ENCODE measurements at places on chromosomes 2 and 18.

- no peak for DNase-seq
These were observed 326.5 kb upstream of the THUMPD2 start for GRCh38 chr2:40105593-40105992.

- peak; percentile 66 for DNase-seq
These were observed 93.5 kb upstream of the ITGB6 start for GRCh38 chr2:160293391-160294091.

DNA sequence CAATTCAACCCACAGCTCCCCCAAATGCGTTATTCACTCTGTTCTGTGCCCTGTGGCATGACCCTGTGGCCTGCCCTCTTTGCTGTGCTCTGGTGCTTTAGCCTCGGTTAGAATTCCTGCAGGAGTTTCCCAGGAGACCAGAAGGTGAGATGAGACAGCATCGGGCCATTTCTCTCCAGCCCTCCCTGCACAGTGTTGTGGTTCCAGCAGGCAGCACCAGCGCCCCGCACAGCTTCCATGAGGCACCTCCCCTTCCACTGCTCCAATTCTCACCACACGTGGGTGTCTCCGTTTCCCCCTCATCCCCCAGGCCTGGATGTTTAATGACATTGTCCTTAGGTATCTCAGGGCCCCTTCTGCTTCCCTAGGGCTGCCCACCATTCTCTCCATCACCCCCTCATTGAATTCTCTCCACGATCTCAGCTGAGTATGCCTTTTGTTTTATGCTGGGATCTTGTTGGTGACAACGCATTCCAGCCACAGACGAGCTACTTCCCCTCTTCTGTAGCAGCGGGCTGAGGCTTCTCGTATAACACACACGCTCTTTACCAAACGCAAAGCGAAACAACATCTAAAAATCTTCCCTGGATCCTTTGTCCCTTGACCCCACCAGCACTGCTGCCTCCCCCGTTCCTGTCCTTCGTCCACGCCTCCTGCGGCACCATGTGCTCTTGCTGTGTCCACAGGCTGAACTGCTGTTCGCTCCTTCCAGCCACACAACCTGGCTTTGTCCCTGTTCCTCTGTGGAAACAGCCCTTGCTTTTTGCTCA, 35.1 kb downstream of the ACKR3 start:
- DNase-seq, result no peak

DNA sequence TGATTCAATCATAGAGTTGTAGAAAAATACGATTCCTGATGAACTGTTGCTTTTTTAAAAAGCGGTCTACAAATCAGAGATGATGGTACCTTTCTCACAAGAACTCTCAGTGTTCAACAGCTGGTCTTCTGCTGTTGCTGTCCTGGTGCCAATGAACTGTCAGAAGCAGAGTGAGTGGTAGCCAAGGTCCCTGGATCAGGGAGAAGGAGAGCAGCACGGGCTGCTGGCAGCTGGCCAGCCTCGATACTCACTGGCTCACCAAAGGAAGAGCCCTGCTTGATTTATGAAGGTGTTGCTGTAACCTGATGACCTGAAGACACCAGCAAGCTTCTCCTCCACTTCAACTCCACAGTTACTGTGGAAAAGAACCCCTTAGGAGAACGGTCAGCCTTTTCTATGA, 300.8 kb upstream of the SOX11 start:
- peak; percentile 86 for DNase-seq

DNA sequence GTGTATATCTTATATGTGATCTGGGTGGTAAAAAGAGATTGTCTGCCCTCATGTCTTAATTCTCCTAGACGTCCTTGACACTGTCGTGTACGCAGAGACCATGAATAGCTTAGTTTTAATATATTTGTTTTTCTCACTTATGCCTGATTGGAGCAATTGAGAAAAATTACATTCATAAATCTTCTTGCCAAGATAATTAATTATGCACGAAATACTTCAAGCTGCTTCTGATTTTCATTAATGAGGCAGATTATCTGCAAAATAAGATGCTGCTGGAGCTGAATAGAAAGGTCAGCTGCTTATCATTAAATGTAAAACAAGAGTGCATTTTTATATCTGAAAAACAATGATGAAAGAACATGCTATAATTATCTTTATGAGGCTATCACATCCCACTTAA, 95.9 kb downstream of the CCDC141 start:
- no peak for DNase-seq

DNA sequence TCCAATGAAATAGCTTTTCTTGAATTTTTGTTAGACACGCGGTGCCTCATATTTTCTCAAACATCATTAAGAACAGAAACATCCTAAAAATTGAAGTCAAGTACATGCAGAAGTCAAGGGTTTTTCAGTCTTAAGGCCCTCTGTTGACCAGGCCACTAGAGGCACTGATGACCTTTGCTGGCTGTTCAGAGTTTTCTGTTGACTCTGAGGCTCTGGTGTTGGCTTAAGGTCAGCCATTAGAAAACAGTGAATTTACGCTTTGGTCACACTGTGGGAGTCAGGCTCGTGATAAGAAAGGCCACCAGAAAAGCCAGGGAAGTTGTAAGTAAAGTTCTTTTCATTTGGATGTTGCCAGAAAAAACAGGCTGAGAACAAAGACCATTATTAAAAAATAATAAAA, 5.8 kb upstream of the UPP2 start:
- DNase-seq, result no peak

DNA sequence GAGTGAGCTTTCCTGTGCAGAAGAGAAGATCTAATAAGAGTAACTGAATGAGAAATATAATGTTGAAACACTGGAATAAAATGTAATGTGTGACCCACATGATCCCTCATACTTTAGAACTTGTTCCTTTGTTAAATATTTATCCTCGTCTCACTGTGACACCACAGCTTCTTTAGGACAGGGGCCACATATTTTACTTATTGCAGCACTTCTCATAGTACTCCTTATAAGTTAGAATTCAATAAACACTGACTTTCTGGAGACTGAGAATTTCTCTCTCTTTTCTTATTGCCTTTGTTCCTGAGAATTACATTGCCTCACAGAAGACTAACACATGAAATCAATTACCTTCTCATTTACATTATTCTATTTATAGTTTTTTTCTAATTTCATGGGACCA, 1234.6 kb upstream of the CHAC2 start:
- no peak for DNase-seq

- DNase-seq, result no peak
These were observed at the start of gene HOXD11 for GRCh38 chr2:176106581-176107539. Gene HOXD11, plus strand, starts transcription at chr2:176107280. Its CDS starts 76 bp downstream, at chr2:176107356.

GRCh38 chr2:180980943-180981911, 822 bp downstream of the UBE2E3 start:
- peak; percentile 59 for DNase-seq

Measured in lung (tissue), 17 donors.